ENCODE measurements at places on chromosomes 1 and 21.
A peak's percentile ranks its signal among the peaks of the same experiment; 100 is the strongest.

DNA sequence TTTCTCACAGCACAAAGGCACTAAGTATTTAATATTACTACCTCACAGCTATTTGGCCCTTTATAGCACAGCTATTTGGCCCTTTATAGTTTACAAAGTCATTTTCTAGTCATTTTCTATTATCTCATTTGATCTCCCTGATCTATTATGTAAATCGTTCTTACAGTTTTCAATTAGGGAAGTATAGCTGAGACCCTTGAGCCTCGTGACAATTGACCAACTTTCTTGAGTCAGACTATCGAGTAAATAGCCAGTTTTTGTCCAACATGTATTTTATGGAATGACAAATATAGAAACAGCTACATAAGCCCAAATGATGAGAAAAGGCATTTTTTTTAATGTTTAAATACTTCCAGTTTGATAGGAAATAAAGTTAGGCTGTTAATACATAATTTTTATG is 7.0 kb upstream of the ANGPTL1 start:
- no peaks in the 10 kb centered on the region for H3K4me1 ChIP-seq
- no peak for DNase-seq
- H3K4me3 ChIP-seq, result no peak overlapping the region
- H3K27me3 ChIP-seq, result no peaks in the 10 kb centered on the region
- H3K27ac ChIP-seq, result no peak overlapping the region

DNA sequence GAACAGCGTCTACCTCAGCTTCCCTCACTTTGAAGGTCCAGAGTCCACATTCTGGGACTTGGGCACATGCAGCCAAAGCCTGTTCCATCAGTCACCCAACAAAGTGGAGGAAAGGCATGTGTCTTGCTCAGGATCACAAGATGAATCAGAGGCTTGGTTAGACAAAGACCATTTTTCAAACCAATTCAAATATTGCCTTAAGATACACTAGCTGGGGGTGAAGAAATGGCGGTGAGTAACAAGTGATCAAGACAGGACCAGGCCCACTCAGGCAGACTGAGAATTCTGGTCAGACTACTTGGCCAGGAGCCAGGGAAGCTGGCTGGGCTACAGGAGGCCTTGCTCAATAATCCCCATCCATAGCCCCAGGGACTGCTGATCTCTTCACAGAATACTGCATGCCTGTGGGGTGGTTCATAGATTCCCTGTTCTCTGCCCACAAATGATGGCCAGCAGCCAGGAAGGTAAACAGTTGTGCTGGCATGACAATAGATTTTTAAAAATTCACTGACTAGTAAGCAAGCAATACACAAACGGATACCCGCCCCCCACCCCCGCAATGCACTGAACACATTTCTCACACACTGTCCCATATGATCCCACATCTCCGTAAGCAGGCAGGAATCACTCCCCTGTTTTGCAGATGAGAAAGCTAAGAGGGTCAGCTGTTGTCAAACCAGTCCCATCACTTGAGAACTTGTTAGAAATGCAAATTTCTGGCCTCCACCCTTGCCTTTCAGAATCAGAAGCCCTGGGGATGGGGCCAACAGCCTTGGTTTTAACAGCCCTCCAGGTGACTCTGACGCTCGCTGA is 27.2 kb downstream of the ERI3 start:
- peak; percentile 99 for DNase-seq
- H3K36me3 ChIP-seq, result no peaks in the 10 kb centered on the region
- H3K27me3 ChIP-seq, result no peaks in the 10 kb centered on the region
- no peak overlapping the region for H3K4me3 ChIP-seq

GRCh38 chr1:226903819-226904716 is 33.7 kb downstream of the PSEN2 start:
- DNase-seq, result no peak
- H3K27me3 ChIP-seq, result no peaks in the 10 kb centered on the region
- no peak overlapping the region for H3K27ac ChIP-seq

- DNase-seq, result no peak
- H3K36me3 ChIP-seq, result no peaks in the 10 kb centered on the region
- H3K27ac ChIP-seq, result no peak overlapping the region
- H3K27me3 ChIP-seq, result no peaks in the 10 kb centered on the region
Observed at GRCh38 chr1:159779403-159779851, 1.3 kb upstream of the DUSP23 start.

GRCh38 chr1:33872683-33873082 is 8.8 kb downstream of the HMGB4 start:
- no peak overlapping the region for H3K27ac ChIP-seq
- DNase-seq, result no peak
- no peaks in the 10 kb centered on the region for H3K36me3 ChIP-seq

DNA sequence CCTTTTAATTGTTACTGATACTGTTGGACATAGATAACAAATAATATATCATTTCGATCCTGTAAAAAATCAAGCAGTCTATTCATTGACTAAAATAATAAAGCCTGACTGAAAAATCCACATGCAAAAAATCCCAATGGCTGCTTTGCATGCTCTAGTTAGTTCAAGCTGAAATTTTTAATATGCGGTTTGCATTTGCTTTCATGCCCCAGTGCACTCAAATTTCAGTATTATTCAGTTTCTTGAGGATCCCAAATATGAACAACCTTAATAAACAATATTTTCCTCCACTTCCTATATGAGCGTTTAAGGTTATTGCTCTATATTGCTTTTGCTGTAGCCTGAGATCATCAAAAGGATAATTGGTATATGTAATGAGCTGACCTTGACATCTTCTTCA is 75.1 kb upstream of the DPH5 start:
- no peak for DNase-seq
- peaks cover under 1% of the 10 kb centered on the region for H3K4me1 ChIP-seq
- H3K27ac ChIP-seq, result no peak overlapping the region
- H3K36me3 ChIP-seq, result no peaks in the 10 kb centered on the region

DNA sequence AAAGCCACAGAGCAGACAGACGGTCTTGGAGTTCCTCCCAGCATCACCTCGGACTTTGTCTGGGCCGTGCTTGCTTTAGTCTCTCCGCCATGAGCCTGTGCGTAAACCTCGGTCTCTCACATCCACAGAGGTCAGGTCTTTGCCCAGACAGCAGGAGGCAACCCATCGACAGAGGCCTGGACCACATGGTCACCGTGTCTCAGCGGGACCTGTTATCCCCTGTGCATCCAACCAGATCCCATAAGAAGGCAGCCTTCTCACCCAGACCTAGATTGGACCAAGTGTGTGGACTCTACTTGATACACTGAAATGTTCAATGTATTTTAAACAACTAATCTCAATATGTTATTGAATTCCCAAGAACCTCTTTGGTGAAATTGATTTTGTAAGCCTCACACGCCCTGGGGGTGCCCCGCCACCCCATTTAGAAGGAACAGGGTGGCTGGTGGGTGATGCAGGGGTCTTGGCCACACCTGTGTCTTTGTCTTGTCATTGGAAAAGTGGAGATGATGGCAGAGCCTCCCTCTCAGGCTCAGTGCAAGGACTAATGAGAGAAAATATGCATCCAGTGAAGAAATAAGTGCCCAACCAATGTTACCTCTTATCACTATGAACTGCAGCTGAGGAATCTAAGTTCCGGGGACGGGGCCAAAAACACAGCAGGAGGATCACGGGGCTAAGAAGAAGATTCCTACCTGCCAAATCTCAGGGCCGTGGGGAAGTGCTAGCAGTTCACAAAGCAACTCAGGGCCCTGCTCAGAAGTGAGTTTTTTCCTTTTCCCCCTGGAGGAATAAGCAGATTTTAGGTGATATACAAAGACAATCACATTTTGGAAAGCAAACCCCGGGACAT is 101.6 kb upstream of the BACE2 start:
- no peaks in the 10 kb centered on the region for H3K36me3 ChIP-seq
- DNase-seq, result no peak
- H3K4me1 ChIP-seq, result peaks cover 11% of the 10 kb centered on the region

All from cardiac muscle cell (in vitro differentiated cells and primary cell).